ENCODE measurements at places on chromosomes 2 and 18. TPM values are rescaled to one million over a fixed set of nuclear protein-coding genes. Genes with fewer than 3 reads are reported as not detected.

Gene UBR3
- total RNA-seq, result 39.0 TPM

Gene TUBA3E
- total RNA-seq, result not detected

Gene CPO
- total RNA-seq, result not detected

Gene ASB18
- total RNA-seq, result not detected

Gene RAD51AP2
- total RNA-seq, result not detected

Gene MSH6
- 82.3 TPM for total RNA-seq

Gene UGT1A10
- not detected for total RNA-seq

Gene CLEC4F
- not detected for total RNA-seq

Gene SLC20A1
- total RNA-seq, result 120 TPM

Gene FAM237A
- total RNA-seq, result not detected

Gene SP140L
- total RNA-seq, result 85.7 TPM

Gene NEU2
- not detected for total RNA-seq

Gene ST8SIA5
- 0.02 TPM for total RNA-seq

Gene UGT1A4
- total RNA-seq, result not detected

Gene SCYGR7
- not detected for total RNA-seq

Gene ZSWIM2
- total RNA-seq, result not detected

GRCh38 chr2:240503848-240504247 lies 53.9 kb downstream of the ANKMY1 start:
- no peak for DNase-seq

- DNase-seq, result no peak
Measured at GRCh38 chr2:192196421-192197194, 1.9 kb upstream of the TMEFF2 start.

DNA sequence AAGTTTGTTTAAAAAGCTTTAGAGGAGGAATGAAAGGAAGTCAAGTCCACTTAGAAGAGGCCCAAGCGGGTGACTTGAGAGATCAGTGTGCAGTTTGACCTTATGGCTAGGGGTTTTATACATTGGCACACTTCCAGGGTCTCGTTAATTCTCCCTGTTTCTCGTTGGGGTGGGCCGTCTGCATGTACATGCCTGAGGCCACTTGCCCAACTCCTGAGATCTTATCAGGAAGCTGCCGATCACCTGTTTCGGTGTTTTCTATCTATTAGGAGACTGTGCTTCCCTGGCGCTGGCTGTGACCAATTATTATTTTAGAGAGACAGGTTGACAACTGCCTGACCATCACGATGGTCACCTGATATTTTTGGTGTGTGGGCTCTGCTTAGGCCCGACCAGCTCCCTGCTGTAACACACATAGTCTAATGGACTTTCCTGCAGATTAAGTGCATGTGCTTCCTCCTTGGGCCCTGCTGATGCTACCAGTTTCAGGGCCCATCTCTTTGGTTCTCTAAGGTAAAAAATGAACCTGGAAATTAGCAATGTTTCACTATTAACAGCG lies 31.0 kb upstream of the MSH6 start:
- no peak for DNase-seq

DNA sequence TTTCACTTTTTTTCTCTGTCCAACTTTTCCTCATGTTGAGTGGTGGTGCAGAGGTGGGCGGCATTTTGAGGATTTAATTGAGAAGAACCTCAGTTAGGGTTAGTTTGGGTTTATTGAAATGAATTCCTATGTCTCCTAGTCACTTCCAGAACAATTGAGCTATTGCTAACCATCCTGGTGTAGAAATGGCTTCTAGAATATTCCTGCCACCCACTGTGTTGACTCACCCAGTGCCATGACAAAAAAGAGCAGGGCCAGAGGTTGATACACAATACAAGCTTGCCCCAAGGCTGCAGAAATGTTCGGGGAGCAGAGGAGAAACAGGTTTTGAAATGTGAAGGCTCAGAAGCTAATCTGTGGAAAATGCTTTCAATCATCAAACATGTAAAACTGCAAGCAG lies 167.1 kb upstream of the TRIB2 start:
- DNase-seq, result no peak

DNA sequence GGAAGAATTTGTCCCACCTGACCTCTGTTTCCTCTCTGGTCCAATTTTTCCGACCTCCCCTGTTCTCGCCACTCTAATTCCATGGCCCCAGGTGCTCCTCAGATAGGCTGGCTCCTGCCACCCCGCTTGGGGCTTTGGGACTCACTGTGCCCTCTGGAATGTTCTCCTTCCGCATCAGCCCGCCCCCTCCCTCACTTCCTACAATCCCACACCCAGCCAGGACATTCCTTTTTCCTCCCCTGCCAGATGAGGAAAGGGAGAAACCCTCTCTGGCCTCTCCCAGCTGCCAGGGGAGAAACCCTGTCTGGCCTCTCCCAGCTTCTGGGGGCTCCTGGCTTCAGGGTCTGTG lies 3.1 kb upstream of the OR6B2 start:
- no peak for DNase-seq

DNA sequence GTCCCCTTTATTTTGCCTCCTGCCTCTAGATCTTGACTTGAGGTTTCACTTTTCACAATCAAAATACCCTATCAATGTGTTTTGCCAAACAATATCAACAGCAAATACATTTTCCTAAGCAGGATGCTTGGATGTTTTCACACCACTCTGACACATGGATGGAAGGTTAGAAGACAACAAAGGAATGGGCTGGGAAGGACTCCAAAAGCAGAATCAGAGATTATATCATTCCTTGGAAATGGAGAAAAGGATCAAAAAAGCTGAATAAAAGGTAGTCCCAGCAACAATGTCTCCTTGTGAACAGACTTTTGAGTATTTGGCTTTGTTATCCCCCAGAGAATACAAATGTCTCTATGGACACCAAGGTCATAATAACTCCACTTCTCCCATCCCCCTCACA lies 170.8 kb downstream of the ETAA1 start:
- no peak for DNase-seq

DNA sequence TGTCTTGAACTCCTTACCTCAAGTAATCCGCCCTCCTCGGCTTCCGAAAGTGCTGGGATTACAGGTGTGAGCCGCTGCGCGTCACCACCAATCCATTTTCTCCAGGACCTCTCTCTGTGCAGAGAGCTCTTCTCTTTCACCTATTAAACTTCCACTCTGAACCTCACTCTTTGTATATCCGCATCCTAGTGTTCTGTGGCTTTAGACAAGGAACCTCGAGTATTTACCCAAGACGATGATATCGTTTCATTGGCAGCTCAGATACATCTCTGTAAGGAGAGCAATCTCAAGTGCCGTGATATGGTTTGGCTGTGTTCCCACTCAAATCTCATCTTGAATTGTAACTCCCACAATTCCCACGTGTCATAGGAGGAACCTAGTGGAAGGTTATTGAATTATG lies 15.1 kb upstream of the WDR33 start:
- DNase-seq, result no peak

- no peak for DNase-seq
Measured at GRCh38 chr2:130834091-130834930, 2.4 kb upstream of the ARHGEF4 start.

DNA sequence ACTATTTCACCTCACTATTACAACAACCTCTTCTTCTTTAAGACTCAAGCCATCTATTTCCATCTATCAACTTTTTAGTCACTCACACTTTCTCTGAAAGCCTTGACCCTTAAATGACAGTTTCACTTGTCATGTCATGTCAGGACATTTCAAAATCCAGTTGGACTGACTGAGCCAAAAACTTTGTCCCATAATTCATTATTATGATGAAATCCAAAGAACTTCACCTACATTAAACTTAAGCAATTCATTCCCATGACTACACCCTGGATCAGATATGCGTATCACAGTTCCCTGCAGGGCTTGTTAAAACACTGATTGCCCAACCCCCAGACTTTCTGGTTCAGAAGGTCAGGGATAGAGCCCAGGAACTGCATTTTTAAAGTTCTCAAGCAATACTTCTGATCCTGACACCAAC lies 26.5 kb downstream of the LDAH start:
- DNase-seq, result no peak

- DNase-seq, result no peak
Measured at GRCh38 chr2:183148955-183149354, 24.7 kb downstream of the NUP35 start.

GRCh38 chr2:150471813-150472510 lies 15.5 kb downstream of the RND3 start:
- DNase-seq, result no peak

DNA sequence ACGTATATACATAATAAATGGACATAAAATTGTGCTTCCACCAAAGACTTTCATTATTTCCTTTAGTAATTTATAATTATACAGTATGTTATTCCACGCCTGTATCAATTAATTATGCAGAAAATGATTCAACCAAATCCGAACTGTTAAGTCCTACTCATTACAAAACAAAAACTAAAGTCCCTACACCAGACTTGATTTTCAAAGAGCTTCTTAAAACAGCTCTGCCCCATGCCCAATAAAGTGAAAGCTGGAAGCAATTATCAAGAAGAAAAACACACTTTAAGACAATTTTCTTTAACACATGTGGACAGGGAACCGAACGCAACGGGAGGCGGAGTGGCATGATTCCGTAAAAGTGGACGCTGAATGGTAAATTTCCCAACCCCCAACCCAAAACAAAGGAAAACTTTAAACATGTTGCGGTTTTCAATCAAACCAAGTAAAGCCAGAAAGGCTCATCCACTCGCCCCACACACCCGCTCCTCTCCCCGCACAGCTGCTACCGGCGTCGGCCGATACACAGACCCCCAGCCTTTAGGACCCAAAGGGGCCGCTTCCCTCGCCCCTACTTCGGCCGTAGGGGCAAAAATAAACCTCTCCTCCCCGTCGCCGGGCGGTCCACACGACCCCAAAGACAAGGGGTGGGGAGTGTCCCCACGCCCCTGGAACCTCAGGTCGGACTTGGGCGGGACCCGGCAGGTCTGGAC lies 705 bp downstream of the YES1 start:
- peak; percentile 13 for DNase-seq

DNA sequence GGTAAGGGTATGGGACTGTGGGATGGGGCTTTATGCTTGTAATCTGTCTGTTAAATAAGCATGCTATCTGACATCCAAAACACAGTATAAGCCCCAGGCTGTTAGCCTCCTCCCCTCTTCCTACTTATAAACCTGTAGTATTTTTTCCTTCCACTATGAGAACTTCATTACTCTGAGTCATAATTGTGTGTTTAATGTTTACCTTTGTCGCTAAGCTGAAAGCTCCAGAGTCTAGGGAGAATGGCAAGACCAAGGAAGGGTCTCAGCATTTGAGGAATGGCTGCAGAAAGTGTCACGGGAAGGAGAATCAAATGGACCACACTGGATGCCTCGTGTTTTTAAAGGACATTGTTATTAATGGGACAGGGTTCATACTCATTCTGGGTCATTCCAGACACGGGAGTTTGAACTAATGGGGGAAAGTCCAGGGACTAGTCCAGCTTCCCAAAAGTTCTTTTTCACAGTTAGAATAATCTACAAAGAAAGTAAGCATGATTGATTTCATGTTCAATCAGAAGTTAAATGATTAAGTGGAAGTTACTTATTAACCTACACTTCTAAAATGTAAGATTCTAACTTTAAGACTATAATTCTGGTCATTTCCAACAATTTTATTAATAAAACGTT lies 292.2 kb downstream of the AFF3 start:
- no peak for DNase-seq

DNA sequence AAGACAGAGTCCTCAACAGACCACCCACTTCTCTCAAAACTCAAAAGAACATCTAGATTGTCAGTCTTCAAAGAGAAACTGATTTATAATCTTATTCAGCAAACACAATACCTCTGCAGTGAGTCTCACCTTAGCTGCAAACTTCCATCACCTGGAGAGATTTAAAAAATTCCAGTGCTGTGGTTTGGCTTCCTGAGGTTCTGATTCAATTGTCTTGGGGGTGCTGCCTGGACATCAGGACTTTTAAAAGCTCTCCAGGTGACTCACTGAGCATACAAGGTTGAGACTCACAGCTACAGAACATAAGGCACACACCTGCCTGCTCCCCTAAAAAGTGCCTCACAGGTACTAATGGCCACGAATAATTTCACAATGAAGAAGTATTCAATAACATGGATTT lies 40.3 kb downstream of the RNF152 start:
- no peak for DNase-seq

DNA sequence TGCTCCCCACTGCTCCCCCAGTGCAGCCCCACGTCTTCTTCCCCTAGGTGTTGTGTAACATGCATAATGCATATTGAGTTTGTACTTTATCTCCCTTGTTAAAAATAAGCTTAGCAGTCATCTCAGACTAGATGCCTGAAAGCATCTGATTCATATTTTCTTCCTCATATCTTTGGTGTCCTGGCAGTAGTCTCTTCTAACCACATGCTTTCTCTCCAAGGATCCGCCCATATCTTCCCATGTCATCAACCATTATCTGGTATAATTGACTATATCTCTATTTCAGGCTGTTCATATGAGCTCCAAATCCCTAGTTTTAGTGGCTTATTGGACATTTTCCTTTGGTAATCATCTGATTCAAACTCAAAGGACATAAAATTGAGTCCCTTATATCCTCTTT lies 426.3 kb downstream of the LRP1B start:
- no peak for DNase-seq
